ENCODE measurements at places on chromosomes 5 and 9.

DNA sequence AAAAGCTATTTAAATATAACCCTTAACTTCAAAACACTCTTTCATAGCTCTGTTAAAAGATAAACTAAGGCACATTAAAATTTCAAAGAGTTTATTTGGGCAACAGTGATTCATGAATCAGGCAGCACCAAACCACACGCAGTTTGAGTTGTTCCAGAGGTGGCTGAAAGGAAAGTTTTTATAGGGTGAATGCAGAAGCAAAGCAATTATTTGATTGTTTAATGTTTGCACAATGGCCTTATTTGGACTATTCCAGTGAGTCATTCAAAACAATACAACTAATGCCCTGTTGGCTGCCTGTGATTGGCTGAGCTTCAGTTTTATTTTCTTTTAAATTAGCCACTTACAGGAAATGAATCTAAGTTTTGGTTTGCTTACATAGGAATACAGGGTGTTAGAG is 125.3 kb downstream of the CEP120 start:
- no peak for DNase-seq

- no peak for DNase-seq
Measured at GRCh38 chr5:160773646-160774410, 78.2 kb downstream of the ATP10B start.

DNA sequence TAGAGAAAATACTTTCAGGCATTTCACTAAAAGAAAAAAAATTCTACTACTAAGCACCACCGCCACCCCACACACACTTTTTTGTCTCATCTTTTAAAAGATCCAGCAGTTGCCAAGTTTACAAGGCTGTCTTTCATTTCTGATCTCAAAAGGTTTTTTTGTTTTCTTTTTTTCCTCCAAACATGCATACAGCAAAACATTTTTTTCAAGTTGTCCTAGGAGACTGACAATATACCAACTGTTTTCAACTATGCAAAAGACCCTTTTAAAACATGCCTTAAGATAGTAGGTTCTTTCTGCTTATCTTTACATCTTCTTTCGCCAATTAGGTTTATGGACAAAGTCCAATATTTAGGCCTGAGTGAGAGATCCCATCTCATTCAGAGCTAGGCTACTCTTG is 65.2 kb downstream of the HMHB1 start:
- no peak for DNase-seq

DNA sequence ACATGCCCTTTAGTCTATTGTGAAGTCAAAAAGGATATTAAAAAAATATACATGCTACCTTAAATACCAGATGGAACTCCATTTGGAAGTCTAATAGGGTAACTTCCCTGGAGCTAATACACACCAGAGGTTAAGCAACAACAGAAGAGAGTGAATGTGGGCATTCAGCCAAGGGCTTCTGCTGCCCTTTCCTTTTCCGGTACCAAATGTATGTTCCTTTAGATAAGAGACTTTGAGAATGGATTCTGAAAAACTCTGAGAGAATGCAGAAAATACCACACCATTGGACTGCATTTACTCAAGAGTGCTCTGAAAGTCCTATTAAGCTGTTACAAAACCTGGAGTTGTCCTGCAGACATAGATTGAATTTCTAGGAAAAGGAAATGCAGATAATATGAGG is 23.8 kb upstream of the TRPM3 start:
- no peak for DNase-seq

- DNase-seq: no peak
Measured at GRCh38 chr5:153901449-153901848, 137.3 kb downstream of the FAM114A2 start.

DNA sequence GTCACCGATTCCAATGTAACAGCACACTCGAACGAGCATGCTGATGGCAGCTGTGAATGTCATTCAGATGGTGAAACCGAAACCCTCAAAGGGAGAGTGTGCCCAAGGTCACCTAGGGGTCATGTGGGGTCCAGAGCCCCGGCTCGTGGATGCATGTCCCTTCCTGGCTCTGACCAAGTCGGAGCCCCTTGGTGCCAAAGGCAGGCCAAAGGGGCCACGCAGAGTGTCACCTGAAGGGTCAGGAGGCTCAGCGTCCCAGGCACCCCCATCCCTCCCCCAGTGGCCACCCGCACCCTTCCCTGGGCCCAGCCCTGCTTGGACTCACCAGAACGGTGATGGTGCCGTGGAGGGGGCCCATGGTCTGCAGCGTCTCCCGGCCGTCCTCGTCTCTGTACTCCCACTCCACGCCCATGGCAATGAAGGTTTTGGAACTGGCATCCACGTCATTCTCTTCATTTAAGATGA is 69.5 kb downstream of the ZNF354C start:
- no peak for DNase-seq

DNA sequence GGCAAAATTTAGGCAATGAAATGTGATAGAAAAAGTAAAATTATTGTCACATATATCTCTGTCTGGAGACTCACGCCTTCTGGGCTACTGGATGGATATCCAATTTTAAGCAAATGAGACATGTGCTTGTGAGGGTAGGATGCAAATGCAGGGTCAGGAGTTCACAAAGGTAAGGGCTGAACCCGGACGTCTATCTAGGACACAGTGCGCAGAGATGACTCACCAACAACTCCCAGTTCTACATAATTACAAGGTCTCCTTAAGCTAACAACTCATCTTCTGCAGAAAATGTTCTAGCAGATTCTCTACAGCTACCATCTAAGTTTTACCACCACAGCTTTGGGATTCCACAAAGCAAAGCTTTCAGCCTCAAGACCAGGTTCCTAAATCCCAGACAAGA is 160.5 kb downstream of the ENTREP1 start:
- no peak for DNase-seq

DNA sequence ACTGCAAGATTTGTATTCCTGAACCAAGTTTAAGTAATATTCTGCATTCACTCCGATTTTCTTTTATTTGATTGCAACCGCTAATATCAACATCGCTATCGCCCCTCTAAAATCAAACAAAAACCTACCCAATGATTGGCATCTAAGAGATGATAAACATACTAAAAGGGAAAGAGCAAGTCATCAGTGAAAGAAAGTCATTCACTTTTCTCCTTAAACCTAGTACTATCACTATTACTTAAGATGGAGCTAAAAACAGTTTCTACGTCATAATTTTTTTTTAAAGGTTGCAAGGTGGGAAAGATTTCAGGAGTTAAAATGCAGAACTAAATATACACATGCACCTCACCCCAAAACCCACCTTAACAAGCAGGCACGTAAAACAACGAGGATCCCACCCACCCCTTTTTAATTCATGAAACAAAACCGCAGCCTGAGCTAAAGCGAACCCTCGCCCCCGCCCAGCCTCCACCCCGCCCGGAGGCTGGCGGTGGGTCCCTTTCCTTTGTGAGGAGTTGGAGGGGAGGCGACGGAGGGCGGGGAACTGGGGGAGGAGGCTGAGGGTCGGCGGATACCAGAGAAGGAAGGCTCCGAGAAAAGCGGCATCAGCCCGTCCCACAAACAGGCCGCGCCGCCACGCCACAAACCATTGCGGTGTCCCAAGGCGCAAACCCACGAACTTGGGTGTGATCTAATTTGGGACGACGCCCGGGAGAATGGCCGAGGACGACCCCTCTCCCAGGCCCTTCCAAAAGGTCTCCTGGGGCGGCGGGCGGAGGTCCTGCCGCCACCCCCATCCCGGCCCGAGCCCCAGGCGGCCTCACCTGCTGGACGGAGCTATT is 861 bp downstream of the UBQLN1 start:
- no peak for DNase-seq

- DNase-seq: no peak
Measured at GRCh38 chr5:51468196-51468595, 84.9 kb downstream of the ISL1 start.

- DNase-seq: no peak
Measured at GRCh38 chr9:135035781-135036760, 51.4 kb upstream of the OLFM1 start.

- no peak for DNase-seq
Measured at GRCh38 chr9:38382141-38382540, 10.4 kb upstream of the ALDH1B1 start.

DNA sequence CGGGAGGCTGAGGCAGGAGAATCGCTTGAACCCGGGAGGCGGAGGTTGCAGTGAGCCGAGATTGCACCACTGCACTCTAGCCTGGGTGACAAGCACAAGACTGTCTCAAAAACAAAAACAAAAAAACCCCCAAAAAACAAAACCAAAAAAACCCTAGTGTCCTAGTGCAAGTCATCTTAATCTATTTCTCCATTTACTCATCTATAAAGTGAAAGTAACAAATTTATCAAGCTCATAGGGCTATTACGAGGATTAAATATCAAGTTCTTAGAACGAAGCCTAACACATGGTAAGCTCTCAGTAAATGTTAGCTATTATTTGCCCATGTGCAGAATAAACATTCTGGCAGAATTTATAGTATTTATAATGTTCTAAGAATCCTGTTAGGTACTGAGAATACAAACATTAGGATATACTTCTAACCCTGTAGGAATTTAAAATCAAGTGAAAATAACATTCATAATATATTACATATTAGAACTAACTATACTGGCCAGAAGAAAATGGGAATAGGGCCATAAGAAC is 45.0 kb downstream of the GOLPH3 start:
- DNase-seq: no peak

DNA sequence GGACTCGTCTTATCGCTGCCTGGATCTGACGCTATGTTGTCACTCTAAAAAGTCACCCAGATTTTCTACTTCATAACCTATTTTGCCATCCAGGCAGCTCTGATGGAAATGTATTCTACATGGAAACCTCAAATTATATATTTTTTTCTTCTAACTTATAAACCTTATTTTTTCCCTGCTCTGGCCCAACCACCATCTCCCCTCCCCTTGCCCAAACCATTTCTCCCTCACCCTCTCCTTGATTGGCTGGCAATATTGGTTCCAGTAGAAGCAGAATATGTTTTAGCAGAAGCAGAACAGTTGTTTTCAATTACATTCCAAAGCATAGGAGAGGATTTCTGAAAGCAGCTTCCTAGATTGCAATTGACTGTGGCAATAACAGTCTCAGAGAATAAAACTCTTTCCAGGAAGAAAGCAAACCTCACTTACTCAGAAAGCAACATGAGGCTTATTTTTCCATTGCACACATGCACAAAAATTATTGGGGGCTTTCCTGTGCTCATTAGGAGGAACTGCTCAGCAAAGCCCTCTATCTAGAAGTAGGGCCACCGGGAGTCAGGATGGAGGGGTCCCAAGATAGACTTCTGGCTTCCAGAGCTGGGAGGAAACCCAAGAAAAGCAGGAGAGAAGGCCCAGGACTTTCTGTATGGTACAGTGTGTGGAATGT is 191.8 kb downstream of the ESM1 start:
- no peak for DNase-seq

GRCh38 chr5:146574713-146575112 is 58.7 kb upstream of the GPR151 start:
- no peak for DNase-seq

DNA sequence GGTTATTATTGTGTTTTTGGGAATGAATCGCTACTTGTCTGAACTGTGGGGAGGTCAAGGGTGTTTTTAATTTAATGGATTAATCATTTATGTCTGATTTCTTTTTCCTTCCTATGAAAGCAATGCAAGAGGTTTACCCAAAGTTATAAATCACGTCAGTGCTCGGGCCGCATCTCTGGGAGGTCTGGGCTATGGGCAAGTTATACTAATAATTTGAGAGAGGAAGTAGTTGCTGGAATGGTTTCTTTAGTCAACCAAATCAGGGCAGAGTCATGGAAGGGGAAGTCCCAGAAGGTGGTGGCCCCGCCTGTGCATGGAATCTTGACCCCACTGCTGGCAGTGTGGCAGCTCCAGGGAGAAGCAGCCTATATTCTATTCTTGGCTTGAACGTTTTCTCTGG is 180.2 kb downstream of the HSPA4 start:
- DNase-seq: no peak

- DNase-seq: no peak
Measured at GRCh38 chr9:7782400-7783120, 17.0 kb downstream of the DMAC1 start.

- DNase-seq: no peak
Measured at GRCh38 chr9:127805620-127806019, 2.9 kb downstream of the FPGS start.

- no peak for DNase-seq
Measured at GRCh38 chr5:54234304-54234933, 76.0 kb downstream of the ARL15 start.

DNA sequence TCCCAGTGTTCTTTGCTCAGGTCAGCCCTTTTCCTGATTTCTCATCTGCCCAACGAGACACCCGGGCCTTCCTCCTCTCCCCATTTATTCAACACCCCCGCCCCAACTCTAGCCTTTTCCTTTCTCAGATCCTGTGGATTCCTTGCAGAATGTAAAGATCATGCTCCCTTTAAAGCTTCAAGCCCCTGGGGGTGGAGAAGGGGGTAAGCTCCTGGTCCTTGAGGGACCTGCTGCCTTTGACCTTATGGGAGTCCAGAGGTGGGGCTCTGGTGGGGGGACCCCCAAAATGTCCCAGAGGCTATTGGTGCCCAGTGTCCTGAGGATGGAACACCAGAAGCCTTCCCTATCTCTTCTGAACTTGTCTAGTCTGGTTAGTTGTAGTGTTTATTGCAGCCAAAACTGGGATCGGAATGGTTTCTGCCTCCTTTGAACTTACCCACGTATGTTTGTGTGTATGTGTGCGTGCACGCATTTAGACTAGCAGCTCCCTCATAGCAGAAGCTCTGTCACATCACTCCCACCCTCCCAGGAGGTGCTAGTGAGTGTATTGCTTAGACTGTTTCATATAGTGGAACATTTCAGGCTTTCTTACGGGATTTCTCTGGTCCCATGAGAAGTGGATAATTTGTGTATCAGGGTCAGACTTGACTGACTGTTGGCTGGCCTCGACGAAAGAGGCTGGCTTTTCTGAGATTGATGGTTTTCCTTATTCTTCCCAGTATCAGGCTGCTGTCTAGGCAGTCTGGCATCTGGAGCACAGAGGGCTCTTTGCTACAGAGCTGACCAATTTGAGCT is 1.1 kb downstream of the GALNT10 start:
- DNase-seq: no peak

DNA sequence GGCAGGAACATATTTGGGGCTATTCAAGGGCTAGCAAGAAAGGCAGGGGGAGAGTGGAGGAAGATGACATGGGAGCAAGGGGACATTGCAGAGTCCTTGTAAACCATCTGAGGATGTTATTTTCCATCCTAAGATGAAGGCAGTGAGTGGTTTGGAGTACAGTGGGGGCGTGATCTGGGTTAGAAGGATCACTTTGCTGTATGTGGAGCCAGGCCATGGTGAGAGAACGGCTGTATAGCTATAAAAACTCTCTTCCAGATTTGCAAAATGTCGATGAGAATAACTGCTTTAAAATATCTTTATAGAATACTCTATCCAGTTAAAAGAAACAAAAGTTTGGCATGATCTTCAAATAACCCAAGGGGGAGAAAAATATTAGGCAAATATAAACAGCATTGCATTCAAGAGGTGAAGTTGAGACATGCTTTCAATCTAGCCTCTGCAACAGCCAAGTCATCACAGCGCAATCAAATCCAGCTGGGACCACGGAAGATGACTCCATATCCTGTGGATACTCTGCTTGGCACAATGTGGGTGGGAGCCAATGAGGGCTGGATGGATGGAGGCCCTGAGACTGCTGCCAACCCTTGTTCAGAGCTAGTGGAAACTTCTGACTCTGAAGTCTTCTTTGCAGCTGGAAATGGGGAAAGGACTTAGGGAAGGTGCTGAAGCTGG is 111.5 kb upstream of the BASP1 start:
- no peak for DNase-seq

- DNase-seq: no peak
Measured at GRCh38 chr5:111836426-111836825, 79.4 kb upstream of the NREP start.

Measured in cerebellum (tissue), 4 donors.